Stimulated activated CD8-positive, alpha-beta memory T cell treated with anti-CD3 and anti-CD28 coated beads, Interleukin-7, amount 100 ng/mL, for 48 hours (primary cell): ENCODE measurements at places on chromosomes 3 and 15.
A peak's percentile ranks its signal among the peaks of the same experiment; 100 is the strongest.

- DNase-seq, result no peak
Observed at GRCh38 chr3:41989518-41989917, 27.6 kb upstream of the ULK4 start.

- peak; percentile 40 for DNase-seq
Observed at GRCh38 chr3:111859061-111859973, at the start of gene PHLDB2. TSS of gene PHLDB2 (plus strand) at chr3:111859265. CDS start at chr3:111884078, 24,813 bp downstream.

DNA sequence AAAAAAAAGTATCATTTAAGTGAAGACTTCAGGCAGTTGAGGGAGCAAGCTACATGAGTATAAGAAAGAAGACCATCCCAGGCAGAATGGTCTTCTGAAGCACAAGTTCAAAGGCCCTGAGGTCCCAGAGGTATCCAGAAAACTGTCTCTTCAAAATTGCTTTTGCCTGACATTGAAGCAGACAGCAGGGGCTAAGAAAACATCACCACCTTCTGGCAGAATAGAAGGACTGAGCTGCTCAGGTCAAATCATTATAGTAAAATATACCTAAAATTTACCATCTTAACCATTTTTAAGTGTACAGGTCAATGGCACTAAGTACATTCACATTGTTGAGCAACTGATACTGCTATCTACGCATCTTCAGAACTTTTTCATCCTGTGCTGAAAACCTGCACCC is 16.4 kb downstream of the GPR160 start:
- DNase-seq, result no peak

DNA sequence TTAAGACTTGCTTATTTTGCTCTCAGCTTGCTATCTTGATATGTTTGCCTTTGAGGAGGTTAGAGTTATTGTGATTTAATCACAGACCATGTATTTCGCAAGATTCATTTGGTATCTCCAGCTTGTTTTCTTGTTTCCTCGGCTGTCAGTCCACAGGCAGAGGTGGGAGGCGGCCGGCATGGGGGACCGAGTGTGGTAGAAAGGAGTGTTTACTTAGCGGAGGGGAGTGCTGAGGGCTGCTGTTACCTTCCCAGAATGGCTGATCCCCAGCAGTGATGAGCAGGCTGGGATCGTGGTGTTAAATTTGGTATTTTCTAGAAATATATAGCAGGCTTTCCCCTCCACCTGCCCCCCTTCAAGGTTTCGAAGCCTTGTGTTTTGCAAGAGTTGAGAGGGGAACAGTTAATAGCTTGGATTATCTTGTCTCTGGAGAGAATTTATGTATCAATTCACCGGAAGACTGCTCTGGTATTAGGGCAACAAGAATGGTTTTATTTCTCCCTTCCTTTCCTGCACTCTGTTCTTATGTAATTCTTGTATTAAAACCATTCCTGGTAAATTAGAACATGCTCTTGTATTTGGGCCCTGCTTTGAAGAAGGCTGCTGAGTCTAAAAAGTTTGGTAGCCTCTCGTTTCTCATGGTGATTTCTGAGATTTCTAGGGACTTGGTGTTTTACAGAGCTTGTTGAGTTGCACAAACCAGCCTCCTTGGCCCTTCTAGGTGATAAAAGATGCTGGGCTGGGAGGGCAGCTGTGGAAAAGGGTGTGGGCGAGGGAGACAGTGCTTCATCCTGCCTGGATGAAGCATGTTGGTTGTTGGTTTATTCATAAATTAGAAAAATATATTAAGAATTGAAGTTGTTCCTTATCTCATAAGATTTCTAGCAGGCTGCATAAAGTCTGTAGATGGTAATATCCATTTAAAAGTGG is 151.4 kb downstream of the IGF1R start:
- no peak for DNase-seq

DNA sequence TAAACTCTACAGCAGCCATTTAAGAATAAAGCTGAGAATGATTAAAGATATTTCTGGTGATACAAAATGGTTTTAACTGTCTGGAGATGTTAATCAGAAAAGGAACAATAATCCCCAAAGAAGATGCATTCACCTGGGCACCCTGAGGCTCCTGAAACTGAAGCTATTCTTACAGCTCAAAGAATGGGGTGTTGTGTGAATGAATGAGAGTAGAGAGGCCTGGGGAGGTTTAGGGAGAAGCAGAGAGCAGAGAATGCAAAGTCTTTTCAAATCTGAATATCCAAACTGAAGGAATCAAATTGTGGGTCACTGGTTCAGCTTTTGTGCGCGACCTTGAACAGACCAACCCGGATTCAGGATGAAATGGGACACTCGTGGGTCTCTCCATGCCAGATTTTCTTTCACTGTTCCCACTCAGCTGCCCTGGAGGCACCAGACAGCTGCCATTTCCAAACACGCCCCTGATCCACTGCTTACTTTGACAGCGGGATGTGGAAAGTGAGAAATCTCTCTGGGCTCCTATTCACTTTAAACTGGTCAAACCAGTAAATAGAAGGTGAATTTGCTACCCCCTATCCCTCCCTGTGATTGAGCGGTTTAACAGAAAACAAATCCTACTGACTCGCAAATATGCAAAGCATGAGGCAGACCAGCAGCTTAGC is 485.5 kb upstream of the THBS1 start:
- no peak for DNase-seq

GRCh38 chr15:78732634-78733033 is 78.6 kb downstream of the ADAMTS7 start:
- DNase-seq, result no peak

- DNase-seq, result no peak
Observed at GRCh38 chr3:133125171-133125570, 87.0 kb downstream of the TMEM108 start.

- no peak for DNase-seq
Observed at GRCh38 chr15:24943361-24943760, 11.4 kb upstream of the SNRPN start.

- DNase-seq, result no peak
Observed at GRCh38 chr3:114014211-114014610, 42.1 kb downstream of the CCDC191 start.

DNA sequence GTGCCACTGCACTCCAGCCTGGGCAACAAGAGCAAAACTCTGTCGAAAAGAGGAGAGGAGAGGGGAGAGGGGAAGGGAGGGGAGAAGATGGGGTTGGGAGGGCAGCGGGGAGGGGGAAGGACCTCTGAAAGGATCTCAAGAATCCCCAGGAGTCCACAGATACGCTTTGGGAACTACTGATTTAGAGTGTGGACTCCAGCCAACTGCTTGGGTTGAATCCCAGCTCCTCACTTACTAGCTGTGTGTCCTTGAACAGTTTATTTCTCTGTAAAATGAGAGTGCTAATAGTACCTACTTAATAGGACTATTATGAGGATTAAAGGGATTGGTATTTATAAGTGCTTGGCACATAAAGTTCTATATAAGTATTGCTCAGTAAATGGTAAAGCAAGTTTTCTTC is 45.0 kb upstream of the FAH start:
- no peak for DNase-seq

- DNase-seq, result no peak
Observed at GRCh38 chr3:107630779-107631178, 108.0 kb downstream of the BBX start.

DNA sequence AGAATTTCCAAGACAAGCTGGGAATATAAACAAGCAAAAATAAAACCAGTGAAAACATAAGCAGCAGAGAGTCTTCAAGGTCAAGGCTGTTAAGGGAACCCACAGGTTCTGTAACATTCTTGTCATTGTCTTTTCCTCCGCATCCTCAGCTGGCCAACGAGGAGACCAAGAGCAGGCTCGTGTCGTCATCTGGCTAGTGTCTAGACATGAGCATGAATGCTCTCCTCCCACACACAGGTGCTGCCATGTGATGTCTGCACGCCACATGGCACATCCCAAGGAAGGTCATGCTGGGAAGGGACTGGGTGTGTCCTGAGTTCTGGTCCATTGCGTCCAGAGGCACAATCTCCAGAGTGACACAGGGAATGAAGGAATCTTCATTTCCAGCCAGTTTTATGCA is 156.2 kb downstream of the POLR2M start:
- DNase-seq, result no peak

GRCh38 chr15:74134387-74135027 is 4.1 kb downstream of the ISLR2 start:
- DNase-seq, result no peak

GRCh38 chr3:138692152-138692551 is 83.6 kb downstream of the FAIM start:
- no peak for DNase-seq

DNA sequence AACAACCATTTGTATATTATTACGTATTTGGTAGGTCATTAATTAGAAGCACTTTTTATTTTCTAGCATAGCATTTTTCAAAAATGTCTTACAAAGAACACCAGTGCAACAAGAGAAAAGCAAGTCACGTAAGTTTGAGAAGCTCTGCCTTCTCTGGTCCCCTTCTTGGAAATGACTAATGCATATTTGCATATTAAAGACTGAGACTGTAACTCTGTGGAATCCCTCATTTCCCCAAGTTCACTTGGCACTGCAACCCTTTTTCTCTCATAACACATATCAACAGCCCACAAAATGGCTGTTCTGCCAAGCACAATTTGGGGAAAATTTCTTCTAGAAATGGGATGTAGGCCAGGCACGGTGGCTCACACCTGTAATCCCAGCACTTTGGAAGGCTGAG is 176.3 kb downstream of the ERC2 start:
- no peak for DNase-seq

GRCh38 chr3:34155666-34156065 is 357.2 kb downstream of the PDCD6IP start:
- no peak for DNase-seq

DNA sequence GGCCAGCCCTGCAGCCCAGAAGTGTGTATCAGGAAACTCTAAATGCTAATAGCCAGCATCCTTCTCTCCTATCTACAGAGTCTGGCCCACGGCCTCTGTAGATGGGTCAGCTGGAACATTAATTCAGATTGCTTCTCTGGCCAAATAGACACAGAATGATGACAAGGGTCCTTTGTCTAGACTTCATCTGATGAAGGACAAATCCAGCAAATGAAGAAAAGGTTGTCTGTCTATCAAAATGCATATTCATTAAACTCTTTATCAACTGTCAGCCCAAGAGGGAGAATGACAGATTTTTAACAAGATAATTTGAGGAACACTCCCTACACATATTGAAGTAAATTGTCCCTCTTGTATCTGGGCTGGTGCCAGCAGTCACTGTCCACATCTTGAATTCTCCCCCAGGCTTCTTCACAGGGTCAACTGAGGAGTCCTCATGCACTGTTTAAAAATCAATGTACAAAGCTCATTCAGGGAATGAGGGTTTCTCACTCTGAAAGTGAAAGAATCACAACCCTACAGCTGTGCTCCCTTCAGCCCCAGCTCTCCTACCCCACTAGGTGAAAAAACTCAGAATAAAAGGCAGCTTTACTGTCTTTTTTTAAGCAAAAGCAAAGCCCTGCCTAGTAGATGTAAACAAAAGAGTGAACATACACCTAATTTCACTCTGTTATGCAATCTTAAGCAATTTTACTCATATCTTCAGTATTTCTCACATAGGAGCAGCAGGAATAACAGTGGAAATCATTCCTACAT is 507.7 kb downstream of the IGSF11 start:
- DNase-seq, result no peak

DNA sequence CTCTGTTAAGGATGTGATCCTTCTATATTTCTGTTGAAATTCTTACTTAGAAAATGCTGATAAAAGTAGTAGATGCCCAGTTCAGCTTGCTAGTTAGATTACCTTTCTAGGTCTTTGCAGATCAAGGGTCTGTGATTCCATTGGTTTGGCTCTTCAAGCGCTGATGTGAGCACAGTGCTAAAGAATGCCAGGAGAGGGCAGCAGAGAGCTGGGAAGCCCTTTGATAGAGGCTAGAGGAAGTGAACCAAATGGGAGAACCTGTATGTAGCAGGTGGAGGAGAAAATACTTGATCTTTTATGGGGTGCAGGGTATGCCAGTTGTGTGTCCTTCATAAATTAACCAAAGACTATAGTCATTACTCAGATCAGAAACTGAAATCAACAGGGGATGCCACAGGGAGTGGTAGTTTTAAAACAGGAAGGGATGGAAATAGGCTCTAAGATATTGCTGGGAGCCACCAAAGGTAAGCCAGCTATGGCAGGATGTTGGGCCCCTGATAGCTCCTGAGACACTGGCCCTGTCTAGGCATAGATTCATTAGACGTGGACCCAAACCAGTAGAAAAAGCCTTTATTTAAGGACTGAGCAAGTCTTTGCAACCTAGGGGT is 677.4 kb downstream of the SQOR start:
- peak; percentile 9 for DNase-seq

DNA sequence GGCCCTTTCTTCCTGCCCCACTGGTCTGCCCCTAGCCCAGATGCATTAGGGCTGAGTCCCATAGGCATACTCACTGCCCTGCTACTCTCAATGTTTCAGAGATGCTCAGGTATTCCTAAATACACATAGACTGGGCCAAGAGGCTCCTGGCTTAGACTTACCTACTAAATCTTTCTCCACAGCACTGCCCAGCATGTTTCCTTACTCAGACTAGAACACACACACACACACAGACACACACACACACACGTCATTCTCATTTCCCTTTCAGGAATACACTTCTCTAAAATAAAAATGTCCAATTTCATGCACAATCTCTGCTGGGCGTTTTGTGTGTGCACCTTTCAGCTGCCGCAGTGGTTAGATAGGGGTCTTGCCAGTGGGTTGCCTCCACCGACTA is 175.7 kb downstream of the FAM43A start:
- DNase-seq, result no peak

GRCh38 chr3:105970283-105970682 is 101.5 kb upstream of the CBLB start:
- no peak for DNase-seq

GRCh38 chr3:50322115-50322385 is 495 bp downstream of the HYAL2 start:
- DNase-seq, result no peak

GRCh38 chr15:82809308-82810060 is at the start of gene WHAMM:
TSS of gene WHAMM (plus strand) at chr15:82809628. CDS start at chr15:82809727, 99 bp downstream.
- peak; percentile 95 for DNase-seq

DNA sequence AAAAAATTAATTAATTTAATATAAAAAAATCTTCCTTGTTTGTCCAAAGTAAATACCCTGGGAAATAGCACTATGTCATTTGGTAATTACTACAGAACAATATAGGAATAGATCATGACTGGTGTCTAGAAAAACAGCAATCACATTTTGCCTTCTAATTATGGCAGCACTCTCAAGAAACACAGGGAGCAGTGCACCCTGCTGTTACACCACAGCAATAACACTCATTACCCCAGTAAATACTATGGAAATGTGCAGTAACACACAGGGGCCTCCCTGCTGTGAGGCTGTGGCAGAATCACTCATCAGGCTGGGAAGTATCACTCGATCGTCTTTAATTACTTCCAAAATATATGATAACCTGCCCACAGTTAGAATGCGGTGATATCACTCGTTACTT is 646.0 kb downstream of the TUSC7 start:
- no peak for DNase-seq

GRCh38 chr3:138197058-138197457 is 10.0 kb downstream of the ARMC8 start:
- no peak for DNase-seq

GRCh38 chr15:85689729-85690128 is 105.0 kb downstream of the KLHL25 start:
- peak; percentile 65 for DNase-seq

DNA sequence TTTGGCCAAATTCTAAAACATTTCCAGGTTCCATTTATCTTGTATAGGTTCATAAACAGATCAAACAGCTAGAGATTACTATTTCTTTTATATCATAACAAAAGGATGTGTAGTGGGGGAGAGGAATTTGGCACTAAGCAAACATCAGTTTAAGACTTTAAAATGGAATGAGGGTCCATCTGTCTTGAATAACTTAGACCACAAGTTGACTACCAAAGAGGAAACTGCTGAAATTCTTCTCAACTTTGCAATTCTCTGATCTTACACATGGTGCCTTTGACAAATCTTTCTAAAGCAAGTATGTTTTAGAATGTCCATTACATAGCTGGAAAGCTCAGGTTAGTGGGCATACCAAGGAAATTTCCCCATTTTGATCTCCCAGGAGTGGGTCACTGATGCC is 140.5 kb upstream of the ADAMTS9 start:
- DNase-seq, result no peak
